ENCODE measurements at places on chromosomes 3 and 15. TPM values are rescaled to one million over a fixed set of nuclear protein-coding genes. Genes with fewer than 3 reads are reported as not detected.

DNA sequence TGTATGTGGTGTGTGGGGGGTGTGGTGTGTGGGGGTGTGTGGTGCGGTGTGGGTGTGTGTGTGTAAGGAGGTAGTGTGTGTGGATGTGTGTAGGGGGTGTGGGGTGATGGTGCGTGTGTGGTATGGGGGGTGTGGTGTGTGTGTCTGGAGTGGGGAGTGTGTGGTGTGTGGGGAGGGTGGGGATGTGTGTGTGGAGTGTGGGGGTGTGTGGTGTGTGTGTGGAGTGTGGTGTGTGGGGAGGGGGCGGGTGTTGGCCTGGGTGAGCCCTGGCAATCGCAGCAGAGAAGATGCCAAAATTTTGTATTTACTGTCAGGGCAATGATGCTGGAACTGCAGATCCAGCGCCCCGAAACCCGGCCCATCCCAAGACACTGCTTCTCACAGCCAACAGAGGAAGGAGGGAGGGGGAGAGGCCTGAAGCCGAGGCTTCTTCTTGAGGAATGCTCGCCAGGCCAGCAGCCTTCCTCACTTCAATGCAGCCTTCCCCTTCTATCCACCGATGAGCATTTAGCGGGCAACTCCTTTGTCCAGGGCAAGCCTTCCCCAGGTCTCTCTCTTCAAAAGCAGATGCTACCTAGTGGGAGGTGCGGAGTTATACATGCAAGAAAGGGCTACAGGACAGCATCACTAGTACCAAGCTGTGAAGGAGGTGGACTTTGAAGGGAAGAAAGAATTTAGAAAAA is 11.9 kb upstream of the SRP14 start:
- H3K4me3 ChIP-seq: no peak overlapping the region
- H3K27me3 ChIP-seq: no peaks in the 10 kb centered on the region
- H3K36me3 ChIP-seq: peaks cover 3% of the 10 kb centered on the region
- DNase-seq: peak; percentile 30
- H3K4me1 ChIP-seq: peaks cover 91% of the 10 kb centered on the region

DNA sequence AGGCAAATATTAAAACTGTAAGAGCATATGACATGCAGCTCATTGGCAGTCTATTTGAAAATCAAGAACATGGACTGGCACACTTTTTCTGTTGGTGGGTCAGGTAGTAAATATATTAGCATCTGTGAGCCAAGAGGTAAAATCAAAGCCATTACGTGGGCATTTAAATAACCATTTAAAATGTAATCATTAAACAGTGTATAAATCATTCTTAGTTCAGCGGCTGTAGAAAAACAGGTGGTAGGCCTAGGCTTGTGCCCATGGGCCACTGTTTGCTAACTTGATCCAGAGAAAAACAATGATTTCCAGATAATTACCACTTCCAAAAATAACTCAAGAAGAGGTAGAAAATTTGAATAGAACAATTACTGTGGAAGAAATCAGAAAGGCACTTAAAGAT is 105.1 kb downstream of the CHST2 start:
- H3K4me1 ChIP-seq: no peaks in the 10 kb centered on the region
- no peak overlapping the region for H3K27ac ChIP-seq
- no peak for DNase-seq

DNA sequence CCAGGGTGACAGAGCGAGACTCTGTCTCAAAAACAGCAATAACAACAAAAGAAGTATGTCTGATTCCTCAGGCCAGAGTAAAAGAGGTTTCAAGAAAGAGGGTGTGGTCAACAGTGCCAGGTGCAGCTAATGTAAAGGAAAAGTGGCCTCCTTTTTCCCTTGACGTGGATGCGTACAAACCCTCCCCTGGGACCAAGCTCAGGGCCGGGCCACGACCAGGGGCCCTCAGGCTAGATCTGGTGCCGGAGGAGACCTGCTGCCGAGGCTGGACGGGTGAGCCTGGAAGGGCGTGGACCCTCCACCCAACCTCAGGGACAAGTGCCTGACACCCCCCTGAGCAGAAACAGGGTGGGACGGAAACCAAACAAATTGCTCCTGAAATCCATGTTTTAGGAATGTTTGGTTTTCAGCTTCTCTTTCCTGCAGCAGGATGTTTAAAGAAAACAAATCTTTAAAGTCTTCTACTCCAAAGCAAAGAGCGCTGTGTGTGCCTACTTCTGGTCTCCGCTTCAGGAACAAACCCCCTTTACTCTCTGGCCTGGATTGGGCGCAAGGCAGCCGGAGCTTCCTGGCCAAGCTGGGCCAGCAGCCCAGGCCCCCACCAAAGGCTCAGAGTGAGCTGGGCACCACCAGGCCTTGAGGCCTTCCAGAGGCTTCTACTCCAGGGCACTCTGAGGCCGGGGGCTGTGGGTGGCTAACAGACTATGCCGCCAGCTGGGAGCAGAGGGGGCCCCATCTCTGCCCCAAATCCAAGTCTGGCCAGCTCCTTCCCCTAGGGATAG is 21.4 kb downstream of the ZDHHC19 start:
- peaks cover 49% of the 10 kb centered on the region for H3K4me1 ChIP-seq

- H3K4me3 ChIP-seq: no peak overlapping the region
- H3K36me3 ChIP-seq: no peaks in the 10 kb centered on the region
- H3K27ac ChIP-seq: no peak overlapping the region
- H3K4me1 ChIP-seq: no peaks in the 10 kb centered on the region
- no peak for DNase-seq
- H3K27me3 ChIP-seq: peaks cover 38% of the 10 kb centered on the region
Measured at GRCh38 chr3:150106740-150107428, 136.2 kb upstream of the PFN2 start.

- H3K4me3 ChIP-seq: no peak overlapping the region
- no peak for DNase-seq
- no peaks in the 10 kb centered on the region for H3K27me3 ChIP-seq
- H3K4me1 ChIP-seq: no peaks in the 10 kb centered on the region
Measured at GRCh38 chr15:45439521-45440260, 61.3 kb upstream of the GATM start.

DNA sequence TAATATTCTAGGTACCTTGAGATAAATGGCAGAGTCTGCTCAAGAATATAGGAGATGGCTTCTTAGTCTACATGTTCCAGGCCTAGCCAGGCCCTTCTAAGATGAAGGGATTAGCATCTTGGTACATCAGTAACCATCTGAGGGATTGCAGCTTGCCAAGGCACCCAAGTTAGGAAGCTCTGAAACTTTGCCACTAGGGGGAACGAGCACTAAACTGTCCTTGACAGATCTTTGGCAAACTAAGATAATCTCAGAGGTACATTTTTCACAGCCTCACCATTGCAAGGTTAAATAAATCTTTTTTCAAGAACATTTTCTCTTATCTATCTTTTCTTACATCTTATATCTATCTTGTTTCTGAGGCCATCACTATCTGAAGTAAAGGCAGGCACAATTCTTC is 351.2 kb downstream of the RAP2B start:
- no peak overlapping the region for H3K4me3 ChIP-seq
- H3K36me3 ChIP-seq: peaks cover 4% of the 10 kb centered on the region
- peak; percentile 1 for DNase-seq
- no peaks in the 10 kb centered on the region for H3K27me3 ChIP-seq
- no peak overlapping the region for H3K27ac ChIP-seq
- H3K4me1 ChIP-seq: no peaks in the 10 kb centered on the region

DNA sequence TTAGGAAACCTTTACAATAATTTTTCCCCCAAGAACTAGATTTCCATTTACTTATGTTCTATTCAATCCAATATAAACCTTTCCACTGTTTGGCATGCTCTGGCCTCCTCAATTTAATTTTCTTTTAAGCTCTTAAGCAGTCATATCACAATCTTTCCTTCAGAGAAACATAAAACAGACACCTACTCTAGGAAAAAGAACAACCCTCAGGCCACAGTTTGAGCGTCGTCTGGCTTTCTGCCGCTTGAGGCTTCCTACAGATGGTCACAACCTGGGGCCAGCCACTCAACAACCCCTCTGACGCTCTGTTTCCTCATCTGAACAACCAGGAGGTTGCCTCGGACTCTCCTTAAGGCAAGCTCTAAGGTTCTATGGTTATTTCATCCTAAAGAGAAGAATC is 143.3 kb downstream of the ADAMTS17 start:
- DNase-seq: no peak
- peaks cover 12% of the 10 kb centered on the region for H3K4me1 ChIP-seq
- peak overlapping the region; percentile 45 for H3K27ac ChIP-seq
- no peaks in the 10 kb centered on the region for H3K36me3 ChIP-seq

DNA sequence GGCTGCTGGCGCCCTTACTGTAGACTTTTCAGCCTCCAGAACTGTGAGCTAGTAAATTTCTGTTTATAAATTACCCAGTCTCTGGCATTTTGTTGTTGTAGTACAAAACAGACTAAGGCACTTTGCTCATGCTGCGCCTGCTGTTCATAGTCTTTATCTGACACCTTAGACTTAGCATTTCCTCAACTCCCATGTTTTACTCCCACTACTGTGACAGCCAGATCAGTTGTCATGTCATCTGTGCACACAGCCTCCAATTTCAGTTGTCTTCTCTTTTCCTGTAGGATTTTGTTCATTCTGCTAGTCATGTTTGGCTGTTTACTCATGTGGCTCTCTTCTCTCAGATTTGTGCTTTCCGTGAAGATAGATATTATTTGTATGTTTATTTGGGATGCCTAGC is 62.0 kb downstream of the TCF12 start:
- no peaks in the 10 kb centered on the region for H3K36me3 ChIP-seq
- H3K4me3 ChIP-seq: no peak overlapping the region

DNA sequence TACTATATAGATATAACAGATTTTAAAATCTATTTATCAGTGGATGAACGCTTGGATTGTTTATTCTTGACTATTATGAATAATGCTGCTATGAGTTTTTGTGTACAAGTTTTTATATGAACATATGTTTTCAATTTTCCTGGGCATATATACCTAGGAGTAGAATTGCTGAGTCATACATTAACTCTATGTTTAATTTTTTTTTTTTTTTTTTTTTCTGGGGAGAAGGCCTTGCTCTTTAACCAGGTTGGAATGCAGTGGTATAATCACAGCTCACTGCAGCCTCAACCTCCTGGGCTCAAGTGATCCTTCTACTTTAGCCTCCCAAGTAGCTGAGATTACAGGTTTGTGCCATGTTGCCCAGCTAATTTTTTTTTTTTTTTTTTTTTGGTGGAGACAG is 9.1 kb downstream of the CIDEC start:
- H3K27ac ChIP-seq: no peak overlapping the region
- H3K36me3 ChIP-seq: no peaks in the 10 kb centered on the region
- no peak for DNase-seq
- no peaks in the 10 kb centered on the region for H3K27me3 ChIP-seq

DNA sequence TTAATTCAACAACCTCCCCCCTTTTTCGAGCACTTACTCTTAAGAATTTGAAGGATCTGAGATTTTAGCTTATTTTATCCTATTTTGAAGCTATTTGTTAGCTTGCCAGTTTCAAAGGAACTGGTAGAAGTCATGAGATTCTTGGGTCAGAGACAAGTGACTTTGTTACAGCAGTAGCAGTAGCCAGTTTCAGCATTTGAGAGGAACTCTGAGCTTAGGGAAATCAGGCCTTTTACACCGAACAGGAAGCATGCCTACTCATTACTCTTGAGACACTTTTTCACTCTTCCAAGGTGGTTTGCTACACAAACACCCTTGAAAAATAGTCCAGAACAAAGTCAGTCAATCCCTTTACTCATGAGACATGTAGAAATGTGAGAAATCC is 24.5 kb upstream of the TM4SF1 start:
- no peak overlapping the region for H3K4me3 ChIP-seq
- H3K36me3 ChIP-seq: no peaks in the 10 kb centered on the region
- H3K4me1 ChIP-seq: no peaks in the 10 kb centered on the region

DNA sequence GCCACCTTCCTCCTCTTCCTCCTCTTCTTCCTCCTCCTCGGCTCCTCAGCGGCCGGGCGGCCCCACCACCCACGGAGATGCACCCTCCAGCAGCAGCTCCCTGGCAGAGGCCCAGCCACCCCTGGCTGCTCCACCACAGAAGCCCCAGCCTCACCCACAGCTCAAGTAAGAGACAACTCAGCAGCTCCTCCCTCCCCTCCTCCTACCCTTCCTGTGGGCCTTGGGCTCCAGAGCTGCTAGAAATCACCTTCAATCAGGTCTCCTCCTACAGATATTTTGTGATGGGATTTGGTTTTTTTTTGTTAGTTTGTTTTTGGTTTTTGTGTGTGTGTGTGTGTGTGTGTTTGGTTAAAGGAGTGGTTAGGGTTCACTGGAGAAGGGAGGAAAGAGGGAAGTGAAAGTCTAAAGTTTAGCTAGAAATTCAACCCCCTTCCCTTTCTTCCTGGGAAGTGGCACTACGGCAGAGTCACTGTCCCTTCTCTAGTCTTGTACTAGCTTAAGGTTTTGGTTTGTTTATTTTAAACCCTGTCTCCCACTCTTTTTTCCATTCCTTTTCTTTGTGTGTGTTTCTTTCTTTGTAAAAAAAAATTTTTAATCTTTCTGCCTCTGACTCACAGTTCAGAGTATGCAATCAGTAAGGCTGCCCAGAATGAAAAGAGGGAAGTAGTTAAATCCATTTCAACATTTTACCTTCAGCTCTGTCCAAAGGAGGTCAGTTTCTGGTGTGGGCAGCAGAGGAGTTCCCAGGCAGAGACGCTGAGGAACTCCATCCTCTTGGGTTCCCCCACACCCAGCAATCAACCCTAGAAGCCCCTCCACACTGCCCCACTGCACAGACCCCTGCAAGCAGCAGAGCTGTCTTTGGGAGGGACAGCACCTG is 29.0 kb upstream of the TIMP4 start:
- H3K4me1 ChIP-seq: peaks cover 78% of the 10 kb centered on the region

GRCh38 chr3:177516158-177517011 is 319.1 kb upstream of the TBL1XR1 start:
- no peaks in the 10 kb centered on the region for H3K27me3 ChIP-seq
- no peak overlapping the region for H3K4me3 ChIP-seq
- no peak overlapping the region for H3K27ac ChIP-seq
- peaks cover 6% of the 10 kb centered on the region for H3K4me1 ChIP-seq
- H3K36me3 ChIP-seq: no peaks in the 10 kb centered on the region
- no peak for DNase-seq

DNA sequence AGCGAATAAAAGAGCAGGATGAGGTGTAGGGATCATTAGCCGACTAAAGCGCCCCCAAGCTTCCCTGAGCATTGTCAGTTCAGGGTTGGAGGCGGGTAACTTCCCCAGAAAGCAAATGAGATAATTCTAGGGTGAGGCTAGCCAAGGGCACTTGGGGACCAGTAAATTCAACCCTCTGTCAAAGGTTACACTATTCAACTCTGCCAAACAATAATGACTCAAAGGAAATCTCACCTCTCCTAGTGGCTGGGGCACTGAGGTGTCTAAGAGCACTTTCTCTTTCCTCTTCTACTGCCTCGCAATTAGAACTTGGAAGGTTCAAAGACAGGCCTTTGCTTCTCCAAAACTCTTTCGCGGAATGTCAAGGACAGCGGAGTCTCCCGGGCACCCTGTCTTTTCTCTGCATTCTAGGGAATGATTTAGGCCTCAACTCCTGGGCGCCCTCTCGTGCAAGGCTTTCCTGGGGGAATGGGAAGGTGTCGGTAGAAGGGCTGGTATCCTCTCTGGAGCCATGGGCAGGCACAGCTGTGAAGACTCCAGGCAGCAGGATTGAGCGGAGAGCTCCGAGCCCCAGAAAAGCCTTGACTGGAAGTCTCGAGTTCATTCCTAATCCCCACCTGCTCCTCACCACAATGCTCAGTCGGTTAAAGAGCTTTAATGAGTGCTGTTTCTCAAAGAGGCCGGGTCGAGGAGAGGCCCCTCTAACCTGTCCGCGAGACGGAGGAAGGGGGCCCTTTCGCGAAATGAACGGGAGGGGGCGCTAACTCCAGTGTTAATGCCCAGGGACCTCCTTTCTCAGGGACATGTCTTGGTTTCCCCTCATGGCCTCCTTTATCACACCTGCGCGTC is 21.9 kb downstream of the ZIC4 start:
- H3K27ac ChIP-seq: no peak overlapping the region
- peak overlapping the region; percentile 39 for H3K4me3 ChIP-seq
- H3K4me1 ChIP-seq: no peaks in the 10 kb centered on the region
- peaks cover 79% of the 10 kb centered on the region for H3K27me3 ChIP-seq
- no peak for DNase-seq

SLC24A5 gene
- not detected for total RNA-seq

TEX9 gene
- total RNA-seq: 2.6 TPM

ITIH4 gene
- 21.8 TPM for total RNA-seq

CORO2B gene
- total RNA-seq: 0.07 TPM

CCR8 gene
- total RNA-seq: 1.7 TPM

GABRB3 gene
- 0.07 TPM for total RNA-seq

ROPN1 gene
- not detected for total RNA-seq

Measured in activated T-cell treated with anti-CD3 and anti-CD28 coated beads, Interleukin-2, amount 50 U/mL, for 72 hours (primary cell).